ENCODE measurements at places on chromosomes 5 and 9. TPM values are rescaled to one million over a fixed set of nuclear protein-coding genes. Genes with fewer than 3 reads are reported as not detected.
A peak's percentile ranks its signal among the peaks of the same experiment; 100 is the strongest.

GRCh38 chr5:169149317-169149716, 151.6 kb downstream of the SLIT3 start:
- DNase-seq = no peak

GRCh38 chr5:37892586-37892985, 52.7 kb upstream of the GDNF start:
- no peak for DNase-seq

DNA sequence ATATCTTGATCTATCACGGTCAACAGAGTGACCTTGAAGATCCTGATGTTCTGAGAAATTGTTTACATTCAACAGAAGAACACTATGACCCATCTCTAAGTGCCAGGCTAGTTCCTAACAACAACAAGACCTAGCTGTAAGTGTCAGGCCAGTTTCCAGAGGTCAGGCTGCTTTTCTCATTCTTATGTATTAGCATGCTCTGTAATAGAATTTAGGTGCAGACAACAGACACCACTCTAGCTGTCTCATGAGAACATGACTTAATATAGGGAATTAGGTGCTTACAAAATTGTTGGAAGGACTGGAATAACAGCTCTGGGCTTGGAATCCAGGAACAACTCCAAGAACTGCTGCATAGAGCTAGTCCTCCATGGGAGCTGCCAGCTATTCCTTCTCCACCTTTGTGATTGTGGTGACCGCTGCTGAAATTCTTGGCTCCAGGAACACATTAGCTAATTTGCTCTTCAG, 138.7 kb downstream of the SNX18 start:
- no peak for DNase-seq

DNA sequence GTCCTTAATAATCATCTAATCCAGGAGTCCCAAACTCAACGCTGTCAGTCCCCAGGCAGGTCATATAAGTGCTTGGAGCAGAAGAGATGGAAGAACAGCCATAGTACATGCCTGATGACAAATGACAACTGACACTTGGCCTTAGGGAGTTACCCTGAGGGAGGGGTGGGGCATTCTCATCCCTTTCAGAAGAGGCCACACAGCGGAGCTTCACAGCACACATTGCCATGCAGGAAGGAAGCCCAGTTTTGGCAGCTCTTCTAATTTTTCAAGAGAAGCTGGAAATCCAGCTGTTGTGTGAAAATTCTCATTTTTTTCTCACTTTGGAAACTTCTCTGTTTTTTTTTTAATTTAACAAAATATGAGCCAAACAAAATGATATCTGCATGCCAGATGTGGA, 89.0 kb downstream of the ASTN2 start:
- DNase-seq = no peak

The C6 gene
- total RNA-seq = 0.74 TPM

The FAM151B gene
- total RNA-seq = 2.7 TPM

DNA sequence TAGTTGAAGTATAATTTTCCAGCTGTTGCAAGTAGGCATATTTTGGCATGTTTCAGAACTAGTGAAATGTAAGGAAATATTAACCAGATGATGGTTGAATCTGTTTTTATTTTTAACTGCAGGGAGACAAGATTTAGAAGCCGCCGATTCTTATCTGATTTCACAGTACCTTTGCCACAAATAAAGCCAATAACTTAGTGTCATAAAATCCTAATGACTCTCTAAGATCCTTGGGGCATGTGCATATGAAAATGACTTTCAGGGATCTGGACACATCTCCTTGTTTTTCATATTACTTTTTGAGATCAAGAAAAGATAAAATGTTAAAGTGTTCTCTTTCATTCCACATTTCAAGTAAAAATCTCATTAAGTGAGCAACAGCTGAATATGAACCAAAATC, 125.8 kb upstream of the CNTLN start:
- DNase-seq = no peak

- DNase-seq = peak; percentile 65
These were observed at the start of gene PRRT1B for GRCh38 chr9:131545003-131545785. TSS of gene PRRT1B (plus strand) at chr9:131545523. CDS start at chr9:131545616, 93 bp downstream.

The ZFP2 gene
- total RNA-seq = 4.9 TPM

The MYOZ3 gene
- total RNA-seq = 2.9 TPM

- no peak for DNase-seq
These were observed 16.0 kb upstream of the PAPPA start for GRCh38 chr9:116137581-116137980.

GRCh38 chr5:95440825-95441224, 49.7 kb downstream of the FAM81B start:
- DNase-seq = no peak

The INSL4 gene
- total RNA-seq = not detected

GRCh38 chr9:95462249-95463147, 54.3 kb downstream of the PTCH1 start:
- DNase-seq = peak; percentile 26

The PCA3 gene
- 0.31 TPM for total RNA-seq

The EIF4EBP3 gene
- total RNA-seq = 6.7 TPM

GRCh38 chr5:1502046-1502736, 21.6 kb downstream of the LPCAT1 start:
- no peak for DNase-seq

GRCh38 chr5:142015781-142016533, 3.1 kb upstream of the GNPDA1 start:
- DNase-seq = no peak

- no peak for DNase-seq
These were observed 318.6 kb upstream of the RGMB start for GRCh38 chr5:98454904-98455303.

DNA sequence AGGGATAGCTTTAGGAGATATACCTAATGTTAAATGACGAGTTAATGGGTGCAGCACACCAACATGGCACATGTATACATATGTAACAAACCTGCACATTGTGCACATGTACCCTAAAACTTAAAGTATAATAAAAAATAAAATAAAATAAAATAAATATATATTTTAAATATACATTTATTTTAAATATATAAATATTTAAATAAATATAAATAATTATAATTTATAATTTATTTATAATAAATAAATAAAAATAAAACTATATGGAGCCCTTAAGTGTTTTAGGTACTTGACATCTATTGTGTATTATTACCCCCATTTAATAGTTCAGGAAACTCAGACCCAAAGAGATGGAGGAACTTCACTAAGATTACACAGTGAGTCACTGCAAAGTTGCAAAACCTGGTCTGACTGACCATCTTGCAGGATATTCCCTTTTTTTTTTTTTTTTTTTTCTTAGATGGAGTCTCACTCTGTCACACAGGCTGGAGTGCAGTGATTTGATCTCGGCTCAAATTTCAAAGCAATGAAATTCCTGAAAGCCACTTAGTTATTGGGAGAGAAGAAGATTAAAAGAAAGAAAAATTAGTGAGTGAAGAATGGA, 5.8 kb upstream of the C5orf52 start:
- DNase-seq = no peak

The ZNF367 gene
- 5.3 TPM for total RNA-seq

GRCh38 chr5:157761690-157762621, 18.4 kb downstream of the LSM11 start:
- DNase-seq = no peak

Measured in progenitor cell of endocrine pancreas (in vitro differentiated cells).